ENCODE measurements at places on chromosomes 5 and 9. TPM values are rescaled to one million over a fixed set of nuclear protein-coding genes. Genes with fewer than 3 reads are reported as not detected.

DNA sequence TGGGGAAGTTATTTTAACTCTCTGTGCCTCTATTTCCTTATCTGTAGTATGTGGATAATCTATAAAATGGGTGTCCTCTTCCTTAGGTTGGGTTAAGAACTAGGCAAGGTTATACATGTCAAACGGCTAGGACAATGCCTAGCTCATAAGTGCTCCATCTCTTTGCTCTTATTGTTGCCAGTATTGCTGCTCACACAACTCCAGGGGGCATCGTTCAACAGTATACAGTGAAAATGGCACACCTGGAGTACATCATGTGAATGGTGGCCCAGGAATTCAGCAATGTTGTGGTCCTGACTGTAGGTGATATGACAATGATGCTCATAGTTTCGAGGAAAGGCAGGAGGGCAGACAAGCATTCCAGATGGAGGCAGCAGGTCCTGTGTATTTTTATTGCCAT lies 30.1 kb downstream of the SLIT3 start:
- DNase-seq, result no peak

- DNase-seq, result no peak
Measured at GRCh38 chr5:63220244-63220643, 641.6 kb downstream of the LRRC70 start.

DNA sequence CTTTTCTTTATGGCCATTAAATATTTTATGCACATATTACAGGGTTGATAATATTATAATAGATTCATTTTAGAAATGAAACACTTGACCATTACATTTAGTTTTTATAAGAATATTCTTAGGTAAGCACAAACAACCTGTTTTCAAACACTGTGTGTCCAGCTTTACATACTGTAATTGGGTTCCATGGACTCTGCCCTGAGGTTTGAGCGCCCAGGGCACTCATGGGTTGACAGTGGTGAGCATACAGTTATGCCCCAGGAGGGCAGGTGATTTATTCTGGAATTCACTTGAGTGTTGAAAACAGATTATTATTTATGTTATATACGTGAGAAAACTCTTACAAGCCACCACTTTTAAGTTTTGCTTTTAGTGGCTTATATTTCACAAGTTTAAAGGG lies 33.7 kb downstream of the TRIO start:
- no peak for DNase-seq

GRCh38 chr9:94768766-94769165 lies 42.3 kb downstream of the AOPEP start:
- no peak for DNase-seq

GFI1B gene
- total RNA-seq, result not detected

TPPP gene
- 4.7 TPM for total RNA-seq
